ENCODE measurements at places on chromosomes 16 and 17.

DNA sequence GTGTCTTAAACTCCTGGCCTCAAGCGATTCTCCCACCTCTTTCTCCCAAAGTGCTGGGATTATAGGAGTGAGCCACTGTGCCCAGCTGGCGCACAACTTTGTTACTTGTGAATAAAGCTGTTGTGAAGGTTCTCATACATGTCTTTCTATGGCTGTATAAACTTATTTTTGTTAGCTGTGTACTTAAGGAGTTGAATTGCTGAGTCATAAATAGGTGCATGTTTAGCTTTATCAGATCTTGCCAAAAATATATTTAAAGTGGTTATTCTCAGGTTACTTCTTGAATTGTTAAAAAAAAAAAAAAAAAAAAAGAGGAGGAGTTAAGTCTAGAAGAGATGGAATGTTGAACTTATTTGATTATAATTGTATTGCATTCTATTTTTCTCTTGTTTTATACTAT is 47.6 kb upstream of the IRX3 start:
- DNase-seq: no peak

DNA sequence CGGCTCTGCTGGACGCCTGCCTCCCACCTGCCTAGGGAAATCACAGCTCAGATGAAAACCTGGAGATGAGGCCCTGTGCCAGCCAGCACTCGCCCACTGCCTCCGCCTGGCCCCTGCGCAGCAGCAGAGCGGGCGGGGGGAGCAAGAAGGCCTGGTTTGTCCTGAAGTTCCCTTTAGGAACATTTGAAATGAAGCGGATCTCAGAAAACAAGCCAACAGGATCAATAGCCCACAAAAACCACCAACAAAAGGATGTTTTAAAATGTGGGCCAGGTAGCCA is 48.0 kb downstream of the RBFOX3 start:
- DNase-seq: no peak

GRCh38 chr17:68461589-68461988 is 4.3 kb upstream of the WIPI1 start:
- no peak for DNase-seq

DNA sequence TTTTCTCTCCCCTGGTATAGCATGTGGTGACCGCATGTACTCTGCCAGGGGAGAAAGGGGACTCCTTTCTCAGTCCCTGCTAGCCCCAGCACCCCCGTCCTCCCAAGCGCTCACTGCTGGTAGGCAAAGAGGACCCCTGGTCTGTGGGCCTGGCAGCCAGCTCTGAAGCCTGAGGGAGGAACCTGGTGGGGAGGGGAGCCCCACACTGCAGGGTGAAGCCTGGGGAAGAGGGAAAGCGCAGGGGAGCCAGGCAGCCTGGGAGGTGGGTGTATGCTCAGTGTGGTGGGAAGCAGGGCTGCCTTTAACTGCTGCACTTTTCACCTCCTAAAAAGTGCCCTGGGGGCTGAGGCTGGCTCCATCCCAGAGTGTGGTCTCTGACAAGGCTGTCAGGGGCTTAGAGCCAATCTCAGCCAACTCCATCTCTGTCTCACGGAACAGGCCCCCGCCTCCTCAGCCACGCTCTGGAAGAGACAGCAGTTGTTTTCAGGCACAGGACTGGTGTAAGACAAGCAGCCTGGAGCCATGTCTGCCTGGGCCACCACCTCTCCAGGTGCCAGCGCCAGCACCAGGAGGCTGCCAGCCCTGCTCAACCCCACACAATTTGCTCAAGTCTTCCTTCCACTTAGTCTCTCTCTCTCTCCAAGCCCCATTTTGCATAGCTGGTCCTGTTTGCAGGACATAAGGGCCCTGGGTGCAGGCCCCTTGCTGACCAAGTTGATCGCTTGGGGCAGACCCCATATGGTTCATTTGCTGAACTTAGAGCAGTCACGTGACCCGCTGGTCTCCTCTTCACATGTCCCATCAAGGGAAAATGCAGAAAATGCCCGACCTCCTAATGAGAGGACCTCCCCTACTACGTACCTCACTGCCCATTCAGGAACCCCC is 14.7 kb upstream of the TBX2 start:
- peak; percentile 25 for DNase-seq

DNA sequence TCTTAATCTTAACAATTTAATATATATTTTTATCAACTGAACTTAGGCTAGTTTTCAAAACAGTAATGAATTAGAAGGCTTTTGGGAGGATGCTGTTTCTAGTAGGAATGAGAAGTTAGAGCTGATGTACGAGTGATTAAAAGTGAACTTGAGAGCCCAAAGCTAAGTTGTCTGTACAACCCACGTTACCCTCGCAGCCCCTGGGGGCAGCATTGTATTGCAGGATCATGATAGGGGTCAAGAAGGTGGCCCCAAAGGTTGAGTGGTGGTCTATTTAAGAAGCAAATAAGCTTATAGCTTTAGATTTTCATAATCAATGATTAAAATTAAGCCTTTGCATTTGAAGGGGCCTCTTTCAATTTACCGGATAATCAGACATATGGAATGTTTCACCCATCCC is 33.7 kb upstream of the ALDH3A2 start:
- no peak for DNase-seq

DNA sequence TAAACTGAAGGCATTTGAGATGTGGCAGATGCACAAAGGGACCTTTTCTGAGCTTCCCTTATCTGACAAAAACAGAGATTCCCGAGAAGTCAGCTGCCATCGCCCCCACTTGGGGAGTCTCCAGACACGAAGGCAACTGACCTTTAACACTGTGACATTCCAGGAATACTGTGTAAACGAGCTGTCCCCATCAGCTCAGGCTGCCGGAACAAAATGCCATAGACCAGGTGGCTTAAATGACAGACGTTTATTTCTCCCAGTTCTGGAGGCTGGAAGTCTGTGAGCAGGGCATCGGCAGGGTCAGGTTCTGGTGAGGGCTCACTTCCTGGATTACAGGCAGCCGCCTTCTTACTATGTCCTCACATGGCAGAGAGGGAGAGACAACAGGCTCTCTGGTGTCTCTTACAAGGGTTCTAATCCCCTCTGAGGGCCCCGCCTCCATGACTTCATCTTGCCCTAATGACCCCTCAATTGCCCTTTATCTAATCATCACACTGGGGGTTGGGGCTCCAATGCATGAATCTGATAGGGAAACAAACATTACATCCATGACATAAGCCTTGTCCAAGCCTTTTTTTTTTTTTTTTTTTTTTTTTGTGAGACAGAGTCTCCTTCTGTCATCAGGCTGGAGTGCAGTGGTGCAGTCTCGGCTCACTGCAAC is 178.5 kb upstream of the RPL38 start:
- no peak for DNase-seq

DNA sequence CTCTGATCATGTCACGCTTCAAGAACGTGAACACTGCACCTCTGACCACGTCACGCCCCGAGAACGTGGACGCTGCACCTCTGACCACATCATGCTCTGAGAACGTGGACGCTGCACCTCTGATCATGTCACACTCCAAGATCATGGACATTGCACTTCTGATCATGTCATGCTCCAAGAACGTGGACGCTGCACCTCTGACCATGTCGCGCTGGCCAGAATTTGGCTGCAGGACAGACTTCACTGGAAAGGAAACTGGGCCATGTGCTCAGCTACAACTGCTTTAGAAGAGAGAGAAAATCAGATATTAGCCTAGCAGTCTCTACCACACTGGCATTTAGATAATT is 182.7 kb downstream of the RPTOR start:
- DNase-seq: no peak
